Adipocyte (in vitro differentiated cells): ENCODE measurements at places on chromosomes 1 and 21.

- no peak for DNase-seq
These were observed 153.7 kb downstream of the PDE4B start for GRCh38 chr1:65946376-65946775.

DNA sequence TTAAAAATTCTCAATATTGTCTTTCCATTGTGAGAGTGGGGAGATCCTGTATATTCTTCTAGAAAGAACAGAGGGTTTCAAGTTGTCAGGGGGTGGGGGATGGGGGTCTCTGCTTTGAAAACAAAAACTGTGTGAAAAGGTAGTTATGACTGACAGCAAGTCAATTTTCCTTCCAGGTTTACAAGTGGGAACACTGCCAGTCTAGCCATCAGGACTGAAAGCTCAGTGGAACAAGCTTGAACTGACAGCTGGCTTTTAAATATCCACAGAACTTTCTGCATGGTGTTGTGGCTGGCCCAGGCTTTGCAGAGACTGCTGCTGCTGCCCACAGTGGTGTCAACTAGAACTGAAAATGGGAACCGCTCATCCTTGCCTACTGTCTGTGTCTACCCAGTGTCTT lies 162.6 kb downstream of the TNR start:
- DNase-seq, result no peak

DNA sequence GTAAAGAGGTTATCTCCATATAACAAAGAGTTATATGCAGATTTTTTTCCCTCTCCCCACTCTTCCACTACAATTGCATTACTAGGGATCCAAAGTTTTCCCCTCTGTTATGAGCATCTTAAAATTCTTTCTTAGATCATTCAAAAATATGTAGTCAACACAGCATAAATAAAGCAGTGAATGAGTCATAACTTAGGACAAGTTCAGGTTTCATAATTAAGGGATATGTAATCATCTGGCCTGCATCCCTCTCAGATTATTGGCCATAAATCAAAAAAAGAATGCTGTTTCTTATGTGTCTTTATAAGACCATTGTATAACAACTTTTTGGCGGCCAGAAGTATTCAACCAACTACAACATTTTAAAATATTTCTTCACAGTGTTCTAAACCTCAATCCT lies 1526.1 kb downstream of the KCNT2 start:
- DNase-seq, result peak; percentile 52

DNA sequence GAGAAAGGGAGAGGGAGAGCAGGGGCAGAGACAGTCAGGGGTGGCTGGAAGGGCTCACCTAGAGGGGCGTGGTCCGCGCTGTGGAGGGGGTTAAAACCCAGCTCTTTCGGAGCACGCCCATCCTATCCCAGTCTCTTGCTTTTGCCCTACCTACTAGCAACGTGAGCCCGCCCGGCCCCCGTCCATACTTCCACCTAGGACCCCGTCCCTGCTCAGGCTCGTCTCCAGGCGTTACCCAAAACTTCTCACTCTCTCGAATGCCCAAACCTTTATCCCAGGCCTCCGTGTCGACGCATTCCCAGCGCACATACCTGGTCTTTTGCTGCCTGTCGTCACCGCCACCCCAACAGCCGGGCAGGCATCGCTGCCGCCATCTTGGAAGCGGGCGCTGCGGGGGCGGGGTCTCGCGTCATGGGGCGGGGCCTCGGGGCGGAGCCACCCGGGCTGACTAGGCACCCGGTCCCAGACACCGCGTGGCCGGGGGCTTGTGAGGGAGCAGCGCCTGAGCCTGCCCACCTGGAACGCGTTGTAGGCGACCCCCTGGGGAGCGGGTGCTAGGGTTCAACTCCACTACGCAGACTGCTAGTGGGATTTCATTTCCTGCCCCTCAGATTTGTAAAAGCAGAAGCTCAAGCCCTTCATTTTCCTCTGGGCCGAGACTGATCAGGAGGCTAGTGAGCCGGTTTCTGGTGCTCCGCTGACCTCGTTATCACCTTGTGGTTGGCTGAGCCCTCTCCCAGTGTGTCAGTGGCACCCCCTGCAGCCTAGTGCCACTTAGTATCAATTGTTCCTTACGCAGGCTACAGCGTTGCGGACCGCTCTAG lies at the start of gene B4GALT3:
TSS of gene B4GALT3 (minus strand) at position 396 of the 824 bp plus-strand sequence. CDS start 1,447 bp downstream, outside the sequence.
- peak; percentile 94 for DNase-seq

DNA sequence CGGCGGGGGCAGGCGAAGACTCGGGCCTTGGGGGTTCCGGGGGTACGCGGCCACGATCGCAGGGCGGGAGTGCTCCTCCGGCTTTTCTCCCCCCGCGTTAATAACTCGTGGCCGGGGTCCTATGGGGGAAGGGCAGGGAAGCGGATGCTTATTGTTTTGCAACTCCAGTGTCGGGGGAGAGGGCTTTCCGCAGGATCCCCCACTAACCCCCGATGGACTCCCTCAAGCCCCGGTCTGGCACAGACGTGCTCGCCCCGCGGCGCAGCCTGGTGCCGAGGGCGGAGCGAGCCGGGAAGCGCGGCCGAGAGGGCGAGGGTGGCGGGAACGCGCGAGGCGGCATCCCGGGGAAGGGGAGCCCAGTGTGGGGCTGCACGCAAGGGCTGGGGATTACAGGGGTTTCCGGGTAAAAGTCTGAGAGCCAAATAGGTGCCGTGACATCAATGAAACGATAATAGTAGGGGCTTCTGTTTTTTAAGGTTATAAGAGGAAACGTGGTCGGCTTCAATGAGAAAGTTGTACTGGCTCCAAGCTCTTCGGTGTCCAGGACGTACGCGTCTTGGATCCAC lies 772 bp downstream of the UCK2 start:
- DNase-seq, result peak; percentile 73

DNA sequence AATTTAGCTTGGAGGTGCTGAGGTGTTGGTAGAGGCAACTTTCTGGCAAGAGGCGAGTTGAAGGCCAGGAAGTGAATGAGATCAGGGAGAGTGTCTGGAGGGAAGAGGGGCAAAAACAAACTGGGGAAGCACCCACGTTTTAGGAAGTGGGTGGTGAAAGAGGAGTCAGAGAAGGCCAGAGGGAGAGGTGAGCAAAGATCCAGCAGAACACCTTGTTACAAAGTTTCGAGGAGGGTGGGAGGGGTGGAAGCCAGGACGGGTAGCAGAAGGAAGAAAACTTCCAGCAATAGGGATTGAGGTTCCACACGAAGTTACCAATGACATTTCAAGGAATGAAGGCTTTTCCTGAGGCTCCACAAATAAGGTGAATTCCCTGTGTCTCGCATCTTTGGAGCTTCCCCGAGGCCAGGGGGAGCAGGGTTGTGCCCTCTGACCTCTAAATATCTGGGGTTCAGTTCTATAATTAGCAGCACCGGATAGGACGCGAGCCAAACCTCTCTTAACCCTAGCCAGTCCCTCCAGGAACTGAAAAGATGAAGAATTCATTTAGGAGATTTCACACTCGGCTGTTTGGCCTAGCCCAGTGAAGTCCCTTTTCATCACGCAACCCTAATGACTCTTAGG lies 578 bp upstream of the SESN2 start:
- no peak for DNase-seq

DNA sequence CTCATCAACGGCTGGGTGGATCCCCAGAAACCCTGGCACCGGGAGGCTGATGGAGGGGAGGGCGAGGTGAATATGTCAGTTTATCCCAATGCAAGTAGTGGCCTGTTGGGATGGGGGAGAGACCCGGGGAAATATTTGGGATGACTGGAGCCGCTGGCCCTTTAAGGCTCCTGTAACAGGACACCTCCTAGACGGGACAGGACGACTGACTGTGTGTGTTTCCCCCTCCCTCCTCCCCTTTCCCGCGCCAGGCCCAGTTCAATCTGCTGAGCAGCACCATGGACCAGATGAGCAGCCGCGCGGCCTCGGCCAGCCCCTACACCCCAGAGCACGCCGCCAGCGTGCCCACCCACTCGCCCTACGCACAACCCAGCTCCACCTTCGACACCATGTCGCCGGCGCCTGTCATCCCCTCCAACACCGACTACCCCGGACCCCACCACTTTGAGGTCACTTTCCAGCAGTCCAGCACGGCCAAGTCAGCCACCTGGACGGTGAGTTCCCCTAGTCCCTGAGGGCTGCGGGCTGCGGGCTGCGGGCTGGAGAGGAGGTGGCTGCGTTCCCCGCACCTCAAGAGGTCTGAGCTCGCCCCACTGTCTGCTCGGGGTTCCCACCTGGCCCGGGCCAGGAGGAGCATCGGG lies 44.8 kb upstream of the CCDC27 start:
- DNase-seq, result peak; percentile 14

DNA sequence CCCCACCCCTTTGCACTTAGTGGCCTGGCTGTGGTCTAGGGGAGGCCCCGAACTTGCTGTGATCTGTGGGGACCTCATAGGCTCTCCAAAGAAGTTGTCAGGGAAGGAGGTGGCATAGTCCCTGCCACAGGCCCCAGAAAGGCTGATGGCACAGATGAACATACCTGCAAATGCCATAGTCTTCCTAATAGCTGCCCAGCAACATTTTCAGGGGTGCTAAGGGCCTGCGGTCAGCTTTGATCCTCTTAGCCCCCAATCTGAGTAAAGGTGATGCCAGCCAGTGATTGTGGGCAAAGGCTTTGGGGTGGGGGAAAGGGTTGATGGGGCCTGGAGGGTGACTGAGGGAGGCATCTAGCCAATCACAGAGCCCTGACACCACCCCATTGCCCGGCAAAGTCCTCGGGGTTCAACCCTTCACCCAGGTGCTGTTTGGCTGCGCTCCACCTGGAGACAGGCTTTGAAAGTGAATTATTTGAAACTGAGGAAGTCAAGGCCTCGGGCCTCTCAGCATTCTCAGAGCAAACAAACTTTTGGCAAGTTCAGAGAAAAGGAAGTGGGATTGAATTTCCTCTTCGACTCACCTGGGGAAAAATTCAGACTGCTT lies 35.8 kb downstream of the PAX7 start:
- DNase-seq, result no peak

DNA sequence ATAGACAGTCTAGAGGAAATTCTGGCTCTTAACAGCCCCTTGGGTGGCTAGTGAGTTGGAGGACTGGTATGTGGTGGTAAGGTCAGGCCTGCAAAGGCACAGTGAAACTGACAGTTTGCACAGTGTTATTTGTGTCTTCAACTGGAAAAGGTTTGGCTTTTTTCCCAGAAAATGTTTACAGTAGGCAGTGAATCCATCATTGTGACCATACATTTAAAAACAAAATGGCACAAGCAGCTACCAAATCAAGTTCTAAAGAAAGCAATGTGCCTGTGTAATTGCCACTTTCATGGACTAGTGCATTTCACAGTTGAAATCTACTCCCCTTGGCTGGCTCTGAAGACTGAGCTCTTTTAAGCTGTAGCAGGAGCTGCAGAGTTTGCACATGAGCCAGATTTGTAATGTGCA lies 24.8 kb downstream of the ATPAF1 start:
- DNase-seq, result peak; percentile 76
